ENCODE measurements at places on chromosomes 11 and 22.

GRCh38 chr11:64766881-64767280 is 7.1 kb upstream of the PYGM start:
- H3K27me3 ChIP-seq = no peaks in the 10 kb centered on the region
- H3K4me3 ChIP-seq = no peak overlapping the region
- no peak for DNase-seq
- no peak overlapping the region for H3K27ac ChIP-seq
- peaks cover 35% of the 10 kb centered on the region for H3K4me1 ChIP-seq
- peaks cover 12% of the 10 kb centered on the region for H3K36me3 ChIP-seq

GRCh38 chr11:29268733-29269132 is 748.1 kb downstream of the KCNA4 start:
- no peaks in the 10 kb centered on the region for H3K36me3 ChIP-seq
- H3K27me3 ChIP-seq = no peaks in the 10 kb centered on the region
- H3K4me3 ChIP-seq = no peak overlapping the region
- no peak overlapping the region for H3K27ac ChIP-seq
- no peaks in the 10 kb centered on the region for H3K4me1 ChIP-seq

DNA sequence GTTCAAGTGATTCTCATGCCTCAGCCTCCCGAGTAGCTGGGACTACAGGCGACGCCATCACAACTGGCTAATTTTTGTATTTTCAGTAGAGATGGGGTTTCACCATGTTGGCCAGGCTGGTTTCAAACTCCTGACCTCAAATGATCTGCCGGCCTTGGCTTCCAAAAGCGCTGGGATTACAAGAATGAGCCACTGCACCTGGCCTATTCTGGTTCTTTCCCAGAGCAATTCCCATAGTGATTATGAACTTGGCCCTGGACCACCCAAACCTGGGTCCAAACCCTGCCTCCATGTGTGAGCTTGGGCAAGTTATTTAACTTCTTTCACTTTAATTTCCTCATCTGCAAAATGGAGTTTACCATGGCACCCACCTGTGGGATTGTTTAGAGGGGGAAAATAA is 61.5 kb upstream of the HEPHL1 start:
- no peaks in the 10 kb centered on the region for H3K36me3 ChIP-seq
- no peaks in the 10 kb centered on the region for H3K4me1 ChIP-seq
- no peak overlapping the region for H3K4me3 ChIP-seq
- no peak for DNase-seq
- no peak overlapping the region for H3K27ac ChIP-seq

GRCh38 chr11:123150882-123151281 is 44.2 kb downstream of the CLMP start:
- no peak for DNase-seq
- no peaks in the 10 kb centered on the region for H3K4me1 ChIP-seq

DNA sequence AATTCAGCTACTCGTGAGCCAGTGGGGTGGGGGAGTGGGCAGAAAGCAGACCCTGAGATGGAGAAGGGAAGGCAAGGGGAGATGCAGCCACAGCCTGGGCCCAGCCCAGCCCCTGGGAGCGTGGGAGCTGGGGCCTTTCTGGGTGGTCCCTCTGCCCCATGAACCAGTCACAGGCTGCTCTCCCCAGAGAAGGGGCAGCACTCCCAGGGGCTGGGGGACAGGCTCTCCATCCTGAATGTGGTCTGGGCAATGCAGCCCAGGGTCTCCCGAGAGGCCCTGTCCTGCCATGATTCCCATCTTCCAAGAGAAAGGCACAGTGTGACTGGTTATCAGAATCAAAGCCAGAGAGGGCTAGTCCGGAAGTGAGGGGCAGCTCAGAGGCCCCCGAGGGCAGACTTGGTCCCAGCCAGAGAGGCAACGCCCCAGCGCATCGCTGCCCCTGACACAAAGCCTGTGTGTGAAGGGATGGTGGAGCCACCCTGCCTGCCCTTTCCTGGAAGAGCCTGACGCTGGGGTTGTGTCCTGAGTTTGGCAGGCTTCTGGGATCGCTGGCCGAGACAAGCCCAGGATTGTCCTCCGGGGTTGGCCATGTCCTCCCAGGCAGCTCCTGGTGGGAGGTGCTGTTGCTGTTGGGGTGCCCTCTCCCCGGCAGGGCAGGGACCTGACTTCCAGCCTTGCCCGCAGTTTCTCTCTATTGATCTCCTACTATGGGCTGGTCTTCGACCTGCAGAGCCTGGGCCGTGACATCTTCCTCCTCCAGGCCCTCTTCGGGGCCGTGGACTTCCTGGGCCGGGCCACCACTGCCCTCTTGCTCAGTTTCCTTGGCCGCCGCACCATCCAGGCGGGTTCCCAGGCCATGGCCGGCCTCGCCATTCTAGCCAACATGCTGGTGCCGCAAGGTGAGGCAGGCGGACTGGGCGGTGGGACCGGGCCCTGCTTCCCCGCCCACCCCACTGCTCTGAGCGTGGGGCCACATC is 23.8 kb upstream of the SLC22A12 start:
- no peaks in the 10 kb centered on the region for H3K36me3 ChIP-seq
- H3K27ac ChIP-seq = peak overlapping the region; percentile 86
- no peaks in the 10 kb centered on the region for H3K27me3 ChIP-seq

DNA sequence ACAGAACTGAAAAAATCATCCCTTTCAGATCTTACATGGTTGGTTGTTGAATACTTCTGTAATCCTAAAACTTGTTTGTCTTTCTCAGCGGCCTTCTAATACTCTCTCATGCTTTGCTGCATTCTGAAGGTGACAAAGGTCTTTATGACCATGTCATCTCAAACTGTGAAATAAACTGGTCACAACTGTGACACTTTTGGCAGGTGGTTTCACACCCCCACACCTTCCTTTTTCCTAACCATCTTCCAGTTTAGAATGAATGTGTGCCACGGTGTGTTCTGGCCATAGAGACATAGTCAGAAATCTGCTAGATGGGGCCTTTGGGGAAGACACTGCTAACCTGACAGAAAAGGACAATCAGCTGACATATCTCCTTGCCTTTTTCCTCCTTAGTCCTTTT is 14.7 kb upstream of the RFPL3 start:
- H3K27ac ChIP-seq = no peak overlapping the region
- H3K36me3 ChIP-seq = no peaks in the 10 kb centered on the region
- H3K4me1 ChIP-seq = no peaks in the 10 kb centered on the region
- H3K4me3 ChIP-seq = no peak overlapping the region
- DNase-seq = no peak

DNA sequence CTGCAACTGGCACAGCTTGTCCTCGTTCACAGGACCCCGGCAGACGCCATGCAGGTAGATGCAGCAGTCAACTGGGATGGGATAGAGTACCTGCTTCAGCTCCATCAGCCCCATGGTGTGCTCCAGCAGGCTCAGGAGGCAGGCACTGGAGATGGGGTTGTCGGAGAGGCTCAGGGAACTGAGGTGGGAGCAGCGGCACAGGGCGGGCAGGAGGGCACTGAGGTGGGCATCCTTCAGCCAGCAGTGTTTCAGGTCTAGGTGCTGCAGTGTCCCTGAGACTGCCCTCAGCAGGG is 8.7 kb upstream of the TOP3B start:
- H3K27me3 ChIP-seq = no peaks in the 10 kb centered on the region
- no peak overlapping the region for H3K27ac ChIP-seq
- H3K4me1 ChIP-seq = no peaks in the 10 kb centered on the region
- no peak for DNase-seq

Data from vagina (tissue), 2 donors.